ENCODE measurements at places on chromosomes 3 and 15.

DNA sequence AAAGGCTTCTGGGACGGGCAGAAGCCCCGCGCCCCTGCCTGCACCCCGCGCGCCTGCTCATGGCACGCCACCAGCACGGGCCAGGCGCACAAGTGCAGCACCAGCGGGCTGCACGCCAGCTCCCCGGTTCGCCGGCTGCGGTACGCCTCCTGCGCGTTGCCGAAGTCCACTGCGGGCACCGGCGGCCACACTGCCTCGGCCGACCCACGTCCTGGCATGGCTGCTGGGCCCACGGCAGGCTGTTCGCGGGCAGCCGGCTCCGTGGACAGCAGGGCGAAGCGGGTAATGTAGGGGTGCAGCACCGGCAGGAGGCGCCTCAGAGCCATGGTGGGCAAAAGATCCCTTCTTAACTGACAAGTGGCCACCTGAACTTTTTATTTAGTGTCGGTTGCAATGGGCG, 34.8 kb downstream of the MCCC1 start:
- DNase-seq: no peak

DNA sequence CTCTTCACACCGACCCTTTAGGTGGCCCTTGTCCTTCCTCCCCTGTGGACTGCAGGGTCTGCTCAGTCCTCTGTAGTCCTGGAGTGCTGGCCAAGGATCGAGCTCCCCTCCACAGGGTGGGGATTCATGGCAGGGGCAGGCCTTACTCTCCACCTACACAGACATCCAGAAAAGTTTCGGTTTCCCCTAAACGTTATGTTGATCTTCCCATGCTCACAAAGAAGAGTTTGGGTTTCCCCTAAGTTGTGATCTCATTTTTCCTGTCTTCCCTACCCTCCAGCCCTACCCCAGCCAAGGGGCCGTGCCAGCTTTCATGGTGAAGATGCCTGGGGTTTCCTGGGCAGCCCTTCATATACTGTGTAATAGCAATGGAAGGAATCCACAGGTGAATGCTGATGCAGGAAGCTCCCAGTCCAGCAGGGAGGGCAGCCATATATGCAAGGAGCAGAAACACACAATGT, 10.3 kb downstream of the STOML1 start:
- DNase-seq: no peak

GRCh38 chr15:45354711-45355110, 23.6 kb downstream of the GATM start:
- no peak for DNase-seq

GRCh38 chr3:126464494-126464893, 11.2 kb downstream of the ZXDC start:
- DNase-seq: no peak

DNA sequence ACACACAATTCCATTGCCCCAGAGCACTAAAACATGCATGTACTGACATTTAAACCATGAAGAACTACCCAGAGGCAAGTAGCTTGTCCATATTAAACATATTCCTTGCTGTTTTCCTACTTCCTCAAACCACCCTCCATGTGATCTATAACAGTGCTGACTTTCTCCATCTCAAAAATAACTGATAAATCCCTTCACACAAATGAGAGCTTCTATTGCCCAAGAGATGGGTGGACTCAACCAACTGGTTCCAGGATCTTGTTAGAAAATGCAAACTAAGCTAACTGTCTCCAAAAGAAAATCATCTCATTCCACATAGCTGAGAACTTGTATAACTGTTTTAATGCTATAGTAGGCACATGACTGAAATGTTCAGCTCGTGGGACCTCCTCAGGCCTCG, 29.6 kb downstream of the DCLK3 start:
- DNase-seq: no peak

DNA sequence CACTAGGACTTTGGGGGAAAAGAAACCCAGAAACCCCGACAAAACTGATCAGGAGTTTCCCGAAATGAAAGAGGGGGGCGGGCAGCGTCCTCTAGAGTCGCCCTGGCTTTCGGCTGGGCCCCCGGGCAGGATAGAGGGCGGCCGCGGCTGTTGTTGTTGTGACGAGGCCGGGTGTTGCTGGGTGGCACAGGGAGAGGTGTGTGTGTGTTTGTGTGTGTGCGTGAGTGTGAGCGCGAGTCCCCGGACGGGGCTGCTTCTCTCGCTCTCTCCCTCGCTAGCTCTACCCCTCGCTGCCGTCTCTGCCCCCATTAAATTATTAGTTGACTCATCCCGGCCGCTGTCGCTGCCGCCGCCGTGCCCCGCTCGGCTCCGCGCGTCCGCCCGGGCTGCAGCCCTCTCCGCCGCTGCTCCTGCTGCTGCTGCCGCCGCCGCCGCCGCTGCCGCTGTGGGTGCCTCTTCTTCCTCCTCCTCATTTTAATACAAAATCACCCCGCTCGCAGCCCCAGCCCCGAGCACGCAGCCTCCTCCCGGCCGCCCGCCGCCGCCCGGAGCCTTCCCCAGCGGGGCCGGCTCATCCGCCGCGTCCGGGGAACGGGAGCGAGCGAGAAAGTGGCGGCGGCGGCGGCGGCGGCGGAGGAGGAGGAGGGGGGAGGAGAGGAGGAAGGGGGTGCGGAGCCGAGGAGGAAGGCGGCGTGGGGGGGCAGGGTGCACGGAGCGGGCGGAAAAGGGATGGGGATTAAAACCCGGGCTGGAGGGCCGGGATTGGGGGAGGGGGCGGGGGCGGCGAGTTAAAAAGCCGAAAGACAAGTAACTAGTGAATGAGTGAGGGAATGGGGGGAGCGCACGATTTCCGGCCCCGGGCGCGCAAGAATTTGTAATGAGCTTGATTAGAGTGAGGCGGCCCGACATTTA, at the start of gene SATB1:
Gene SATB1 (minus strand): TSS at position 611 of the 912 bp plus-strand sequence. CDS start 4,372 bp downstream, outside the sequence.
- DNase-seq: no peak

- DNase-seq: no peak
Measured at GRCh38 chr15:28003302-28004037, 95.6 kb downstream of the OCA2 start.

DNA sequence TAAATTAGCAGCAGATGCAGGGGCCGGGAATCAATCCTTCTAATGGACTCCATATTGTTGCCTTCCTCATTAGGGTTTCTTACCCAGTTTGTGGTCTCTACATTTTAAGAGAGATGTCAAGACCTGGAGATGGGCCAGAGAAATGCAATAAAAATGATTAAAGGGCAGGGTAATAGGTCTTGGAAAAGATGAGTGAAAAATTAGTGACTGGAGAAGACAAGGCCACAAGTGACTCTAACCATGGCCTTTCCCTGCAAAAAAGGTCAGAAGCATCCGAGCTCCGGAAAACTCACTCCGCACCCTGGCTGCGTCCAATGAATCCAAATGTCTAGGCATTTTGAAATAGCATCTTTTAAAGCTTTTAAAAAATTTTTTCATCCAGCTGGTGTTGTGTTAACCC, 152.8 kb downstream of the ARRDC4 start:
- no peak for DNase-seq

- DNase-seq: no peak
Measured at GRCh38 chr3:17336291-17336690, 406.1 kb downstream of the TBC1D5 start.

- DNase-seq: no peak
Measured at GRCh38 chr15:99863550-99864198, 130.4 kb upstream of the LYSMD4 start.

GRCh38 chr3:106850437-106850836, 526.8 kb upstream of the CCDC54 start:
- no peak for DNase-seq

- no peak for DNase-seq
Measured at GRCh38 chr3:9770276-9770812, 597 bp upstream of the CAMK1 start.

DNA sequence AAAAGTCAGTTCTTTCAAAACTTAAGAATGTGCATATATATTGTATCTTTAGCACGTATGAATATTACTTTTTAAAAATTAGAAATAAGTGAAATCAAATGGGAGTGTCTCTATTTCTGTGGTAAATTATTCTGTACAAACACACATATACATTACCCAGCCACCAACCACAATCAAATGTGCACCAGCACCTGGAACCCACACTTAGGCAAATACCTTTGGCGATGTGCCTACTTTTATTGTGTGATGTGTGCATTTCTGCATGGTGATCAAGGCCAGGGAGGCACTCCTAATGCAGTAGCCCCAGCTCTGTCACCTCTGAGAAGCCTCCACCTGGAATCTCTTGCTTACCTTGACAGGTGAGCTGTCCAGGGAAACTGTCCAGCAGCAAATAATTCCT, 76.9 kb downstream of the PIK3R4 start:
- no peak for DNase-seq

- DNase-seq: no peak
Measured at GRCh38 chr3:23991683-23992628, 46.9 kb downstream of the NR1D2 start.

DNA sequence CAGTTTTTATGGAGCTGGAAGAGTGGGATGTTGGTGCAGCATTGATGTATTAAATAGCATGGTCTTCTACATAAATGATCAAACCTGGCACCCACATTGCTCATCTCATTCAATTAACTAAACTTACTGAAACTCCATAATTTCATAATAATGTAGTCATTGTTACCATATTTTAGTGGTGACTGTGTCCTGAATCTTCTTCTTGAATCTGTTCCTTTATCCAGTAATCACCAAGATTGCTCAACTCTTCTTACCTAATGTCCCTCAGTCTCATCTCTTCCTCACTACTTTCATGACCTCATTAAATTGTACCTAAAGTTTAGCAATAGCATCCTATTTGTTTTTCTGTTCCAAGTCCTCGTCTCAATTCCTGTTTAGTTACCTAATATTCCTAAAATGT, 69.8 kb downstream of the FGF7 start:
- DNase-seq: no peak

DNA sequence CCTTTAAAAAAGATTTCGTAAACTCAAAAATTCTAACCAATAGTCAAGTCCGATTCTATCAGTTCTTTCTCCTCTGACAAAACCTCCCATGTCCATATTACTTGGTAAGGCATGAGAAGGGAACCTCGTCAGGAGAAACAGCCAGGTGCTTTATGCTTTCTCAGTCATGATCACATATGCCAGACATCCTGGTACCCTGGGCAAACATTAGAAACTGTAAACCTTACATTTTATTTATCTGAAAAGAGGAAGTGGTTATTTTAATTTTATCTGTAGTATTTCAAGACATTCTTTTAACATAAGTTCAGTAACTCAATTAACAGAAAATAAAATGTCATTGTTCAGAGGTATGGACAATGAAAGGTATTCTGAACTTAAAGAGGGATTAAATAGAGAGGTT, 474.8 kb upstream of the GBE1 start:
- DNase-seq: no peak

GRCh38 chr3:156579427-156579851, 24.5 kb upstream of the SSR3 start:
- DNase-seq: no peak

DNA sequence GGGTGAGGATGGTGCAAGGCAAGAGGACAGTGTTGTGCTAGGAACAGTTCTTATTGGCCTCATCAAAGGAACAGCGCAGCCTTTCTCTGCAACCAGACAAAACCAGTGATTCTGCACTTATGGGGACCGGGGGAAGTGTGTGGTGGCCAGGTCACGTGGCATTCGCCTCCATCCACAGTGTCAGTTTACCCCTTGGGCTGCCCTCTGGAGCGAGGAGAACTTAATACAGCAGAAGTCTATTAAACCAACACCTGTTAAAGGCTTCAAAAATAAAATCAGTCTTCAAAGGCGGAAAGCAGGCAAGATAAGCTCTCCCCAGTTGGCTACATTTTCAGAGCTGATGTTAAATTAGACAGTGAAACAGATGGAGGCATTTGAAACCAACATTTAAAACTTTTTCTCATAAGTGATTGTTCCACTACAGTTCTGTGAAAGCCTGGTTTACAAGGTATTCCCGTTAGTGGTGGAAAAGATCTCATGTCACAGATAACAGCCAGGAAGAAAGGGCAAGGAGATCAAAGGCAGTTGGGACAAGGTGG, 75.2 kb downstream of the LRIG1 start:
- no peak for DNase-seq

DNA sequence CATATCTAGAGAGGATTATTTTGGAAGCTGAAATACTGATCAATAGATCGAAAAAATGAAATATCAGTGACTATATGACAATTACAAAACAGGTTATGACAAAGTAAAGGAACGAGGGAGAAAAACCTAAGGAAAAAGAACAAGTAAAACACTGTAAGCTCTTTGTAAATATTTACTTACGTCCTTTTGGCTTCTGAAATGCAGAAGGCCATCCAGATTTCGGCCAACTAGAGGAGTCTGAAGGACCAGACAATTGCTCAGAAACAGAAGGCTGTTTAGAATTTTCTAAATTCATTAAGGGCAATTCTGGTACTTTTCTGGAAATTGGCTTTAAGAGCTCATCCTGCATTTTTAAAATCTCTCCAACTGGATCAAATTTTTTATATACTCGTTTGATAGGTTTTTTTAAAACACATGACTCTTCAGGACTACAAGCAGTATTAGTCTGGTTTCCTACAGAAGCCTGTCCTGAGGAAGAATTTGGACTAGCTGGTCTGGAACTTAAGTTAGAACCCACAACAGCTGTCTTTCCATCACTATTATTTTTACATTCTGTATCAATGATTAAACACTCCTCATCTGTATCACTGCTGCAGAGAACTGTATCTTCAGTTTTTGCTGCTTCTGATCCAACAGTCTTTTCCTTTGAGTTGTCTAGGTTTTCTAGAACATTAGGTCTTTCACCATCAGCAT, 30.1 kb downstream of the ICE2 start:
- DNase-seq: no peak

GRCh38 chr15:85329561-85330422, 50.6 kb upstream of the AKAP13 start:
- no peak for DNase-seq

DNA sequence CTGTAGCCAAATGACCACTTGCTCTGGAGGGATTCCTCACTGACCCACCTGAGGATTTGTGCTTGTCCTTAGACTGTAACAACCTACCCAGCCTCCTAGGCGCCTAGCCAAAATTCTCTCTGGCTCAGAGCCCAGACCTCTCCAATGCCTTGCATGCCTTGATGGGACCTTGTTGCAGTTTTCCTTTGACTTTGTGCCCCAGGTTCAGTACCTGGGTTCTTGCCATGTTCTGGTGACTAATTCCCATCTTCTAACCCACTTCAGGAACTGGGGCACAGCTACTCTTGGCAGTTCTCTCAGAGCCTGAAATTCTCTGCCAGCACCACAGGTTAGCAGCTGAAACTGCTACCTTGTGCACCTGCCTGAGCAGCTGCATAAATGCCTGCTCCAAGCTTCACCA, 27.0 kb upstream of the UBE3A start:
- DNase-seq: no peak

DNA sequence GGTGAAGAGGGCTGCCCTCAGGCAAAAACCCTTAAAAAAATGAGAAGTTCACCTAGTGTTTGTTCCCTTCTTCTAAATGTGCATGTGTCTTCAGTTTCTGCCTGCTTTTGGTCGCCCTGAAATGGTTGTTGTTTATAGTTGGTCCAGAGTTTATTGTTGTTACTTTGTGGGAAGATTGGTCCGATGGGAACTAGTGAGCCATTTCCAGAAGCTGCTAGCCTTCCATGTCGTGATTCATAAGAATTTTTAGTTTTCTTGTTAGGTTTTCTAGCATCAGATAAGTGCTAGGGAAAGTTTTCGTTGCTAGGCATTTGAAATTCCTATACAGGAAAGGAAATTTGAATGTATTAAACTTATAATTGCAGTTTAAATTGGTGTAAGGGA, 33.7 kb downstream of the IFT122 start:
- DNase-seq: no peak

All from stimulated activated CD8-positive, alpha-beta memory T cell treated with anti-CD3 and anti-CD28 coated beads, Interleukin-2, amount 100 ng/mL, for 1 hour (primary cell).